Ovary (tissue), 10 donors: ENCODE measurements at places on chromosomes 3 and 15. TPM values are rescaled to one million over a fixed set of nuclear protein-coding genes. Genes with fewer than 3 reads are reported as not detected.

The GOLGA8M gene
- 1.7 TPM for polyA plus RNA-seq

GRCh38 chr3:12025584-12025983, 21.4 kb downstream of the SYN2 start:
- DNase-seq: no peak

DNA sequence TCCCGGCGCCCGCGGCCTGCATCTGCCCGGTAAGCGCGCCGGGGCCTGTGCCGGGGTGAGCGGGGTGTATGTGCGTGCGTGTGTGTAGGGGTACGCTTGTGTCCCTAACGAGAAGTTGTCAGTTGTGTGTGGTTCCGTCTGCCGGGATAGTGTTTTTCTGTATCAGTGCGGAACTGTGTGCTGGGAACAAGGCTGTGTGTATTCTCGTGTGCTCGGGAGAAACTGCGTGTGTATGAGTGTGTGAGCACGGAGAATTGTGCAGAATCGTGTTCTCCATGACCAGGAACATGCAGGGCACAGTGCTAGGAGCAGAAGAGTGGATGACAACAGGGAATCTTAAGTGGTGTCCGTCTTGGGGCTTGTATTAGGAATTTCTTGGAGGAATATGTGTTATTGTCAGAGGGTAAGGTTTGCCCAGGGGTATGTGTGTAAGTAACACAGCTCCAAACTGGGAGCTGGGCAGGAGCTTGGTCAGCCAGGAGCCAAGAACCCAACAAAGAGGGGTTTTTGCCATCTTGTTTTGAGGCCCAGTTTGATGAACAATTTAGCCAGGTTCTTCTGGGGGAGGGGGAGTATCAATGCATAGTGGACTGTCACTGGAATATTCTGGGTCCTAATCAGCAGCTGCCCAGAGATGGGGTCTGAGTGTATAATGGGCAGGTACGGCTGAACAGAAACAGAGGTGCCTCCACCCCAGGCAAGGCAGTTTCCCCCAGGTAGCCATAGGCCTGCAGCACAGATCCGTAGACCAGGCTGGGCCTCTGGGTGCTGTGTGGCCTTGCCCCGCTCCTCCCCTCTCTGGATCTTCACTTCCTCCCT, 2.1 kb downstream of the ISL2 start:
- no peak for DNase-seq

GRCh38 chr15:70584838-70585706, 178.3 kb downstream of the UACA start:
- no peak for DNase-seq

GRCh38 chr3:189027626-189028155, 144.1 kb upstream of the TPRG1 start:
- DNase-seq: no peak

GRCh38 chr3:31882431-31882830, 98.6 kb downstream of the OSBPL10 start:
- DNase-seq: no peak

- no peak for DNase-seq
Observed at GRCh38 chr3:45800611-45801010, 4.3 kb upstream of the SLC6A20 start.
